Jurkat, Clone E6-1 (cell line): ENCODE measurements at places on chromosomes 4 and X.

DNA sequence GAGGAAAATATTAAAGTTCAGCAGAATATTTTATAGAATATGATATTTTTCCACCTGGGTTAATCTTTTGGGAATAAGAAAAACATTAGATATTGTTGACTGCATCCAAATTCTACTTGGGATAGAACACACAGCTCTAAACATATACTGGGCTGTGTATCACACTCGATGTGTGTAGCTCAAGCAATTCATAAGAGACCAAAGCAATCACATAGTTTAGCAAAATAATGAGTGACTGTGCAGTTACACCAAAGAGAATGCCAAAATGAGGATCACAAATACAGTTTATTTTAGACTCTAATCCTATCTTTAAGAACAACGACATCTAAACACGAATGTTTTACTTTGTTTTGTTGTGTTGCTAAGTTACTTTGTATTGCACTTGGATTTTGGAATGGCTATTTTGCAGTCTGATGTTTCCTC, 101.2 kb downstream of the CBR4 start:
- DNase-seq = no peak

- no peak for DNase-seq
Observed at GRCh38 chrX:133337250-133337649, 78.0 kb downstream of the GPC4 start.

DNA sequence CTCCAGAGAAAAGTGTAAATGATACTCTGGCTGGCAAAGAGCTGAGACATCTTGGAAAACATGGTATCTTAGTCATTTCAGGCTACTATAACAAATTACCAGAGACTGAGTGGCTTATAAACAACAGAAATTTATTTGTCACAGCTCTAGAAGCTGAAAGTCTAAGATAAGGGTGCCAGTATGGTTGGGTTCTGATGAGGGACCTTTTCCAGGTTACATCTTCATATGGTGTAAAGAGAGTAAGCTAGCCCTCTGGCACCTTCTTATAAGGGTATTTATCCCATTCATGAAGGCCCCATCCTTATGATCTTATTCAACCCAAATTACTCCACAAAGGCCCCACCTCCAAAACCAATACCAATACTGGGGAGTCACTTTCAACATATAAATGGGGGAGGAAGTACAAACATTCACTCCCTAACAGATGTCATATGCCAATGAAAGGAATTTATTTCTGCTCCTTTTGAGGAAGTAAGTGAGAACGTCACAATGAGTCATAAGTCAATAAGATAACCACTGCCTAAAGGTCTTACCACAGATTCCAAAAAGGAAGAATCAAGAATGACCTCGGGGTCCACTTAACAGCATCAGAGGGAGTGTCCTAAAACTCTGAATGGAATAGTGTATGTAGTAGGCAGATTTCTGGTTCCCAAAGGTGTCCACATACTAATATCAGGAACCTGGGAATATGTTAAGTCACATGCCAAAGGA, 246.6 kb downstream of the OPHN1 start:
- DNase-seq = no peak

GRCh38 chr4:156476359-156476758, 495.2 kb downstream of the PDGFC start:
- no peak for DNase-seq

GRCh38 chr4:123298801-123299200, 97.8 kb upstream of the SPRY1 start:
- no peak for DNase-seq

DNA sequence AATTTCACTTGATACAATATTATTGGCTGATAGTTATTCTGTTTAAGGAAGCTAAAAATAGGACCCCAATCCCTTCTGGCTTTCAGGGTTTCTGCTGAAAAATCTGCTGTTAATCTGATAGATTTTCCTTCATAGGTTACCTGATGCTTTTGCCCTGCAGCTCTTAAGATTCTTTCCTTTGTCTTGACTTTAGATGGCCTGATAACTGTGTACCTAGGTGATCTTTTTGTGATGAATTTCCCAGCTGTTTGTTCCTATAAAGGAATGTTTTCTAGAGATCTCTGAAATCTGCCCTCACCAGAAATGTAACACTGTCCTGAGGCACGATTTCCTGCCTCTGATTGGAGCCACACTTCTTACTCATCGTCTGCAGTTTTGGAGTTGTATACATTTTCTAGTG, 69.4 kb upstream of the PRDM5 start:
- no peak for DNase-seq
